Sciatic nerve (tissue), 2 donors: ENCODE measurements at places on chromosomes 7 and 10. TPM values are rescaled to one million over a fixed set of nuclear protein-coding genes. Genes with fewer than 3 reads are reported as not detected.

Gene ANKRD7
- 1.0 TPM for total RNA-seq

Gene HABP2
- total RNA-seq: not detected

Gene CTNNA3
- 89.6 TPM for total RNA-seq

GRCh38 chr7:47149971-47150370 is 431.9 kb downstream of the TNS3 start:
- no peak for DNase-seq

GRCh38 chr7:128982105-128982504 is 44.4 kb downstream of the IRF5 start:
- no peak for DNase-seq

GRCh38 chr10:4191354-4191753 is 406.3 kb upstream of the KLF6 start:
- DNase-seq: no peak

GRCh38 chr7:101960985-101961708 is 143.7 kb downstream of the CUX1 start:
- DNase-seq: no peak

DNA sequence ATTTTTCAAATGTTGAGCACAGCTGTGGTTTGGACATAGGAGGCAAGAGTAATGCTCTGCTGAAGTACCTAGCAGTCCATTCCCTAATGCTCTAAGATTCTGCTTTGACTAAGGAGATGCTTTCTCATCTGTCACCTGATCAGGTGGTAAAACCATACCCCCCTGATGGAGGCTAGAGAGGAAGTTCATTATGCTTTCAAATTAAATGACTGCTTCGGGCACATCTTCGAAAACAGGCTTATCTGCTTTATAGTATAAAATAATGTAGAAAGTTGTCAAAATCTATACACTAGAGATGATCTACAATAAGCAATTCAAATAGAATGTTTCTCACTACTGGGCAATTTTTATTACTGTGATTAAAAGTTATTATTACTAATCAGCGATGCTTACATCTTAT is at the start of gene GNAT3:
Gene GNAT3, minus strand, starts transcription at position 101 of the 400 bp plus-strand sequence. CDS start 138 bp downstream, outside the sequence.
- DNase-seq: no peak

GRCh38 chr7:129308047-129308446 is 83.2 kb downstream of the AHCYL2 start:
- no peak for DNase-seq

DNA sequence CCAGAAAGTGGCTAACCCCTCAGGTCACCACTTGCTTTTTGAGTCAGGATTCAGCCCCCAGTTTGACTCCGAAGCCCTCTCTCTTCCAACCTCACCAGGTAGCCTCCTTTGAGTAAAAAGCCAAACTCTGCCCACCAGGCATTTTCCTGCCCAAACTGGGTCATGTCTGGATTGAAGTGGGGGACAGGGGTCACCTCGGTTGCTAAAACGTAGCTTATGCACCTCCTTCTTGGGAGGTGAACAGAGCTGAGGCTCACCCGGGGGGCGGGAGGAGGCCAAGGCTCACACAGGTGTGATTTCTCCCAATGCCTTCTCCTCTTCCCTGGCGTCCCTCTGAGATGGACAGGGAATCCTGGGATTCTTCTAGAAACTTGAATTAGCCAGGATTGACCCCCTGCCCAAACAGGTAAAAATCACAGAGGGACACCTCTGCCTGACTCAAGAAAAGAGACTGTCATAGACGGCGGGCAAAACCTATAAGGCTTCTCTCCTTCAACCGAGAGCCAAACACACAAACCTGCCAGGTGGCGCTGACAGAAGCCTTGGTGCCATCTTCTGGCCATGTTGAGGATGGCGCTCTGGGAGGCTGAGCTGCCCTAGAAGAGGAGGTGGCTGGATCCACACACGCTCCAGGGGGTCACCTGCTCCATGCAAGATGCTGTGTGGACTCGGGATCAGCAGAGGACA is 51.6 kb downstream of the PRLHR start:
- no peak for DNase-seq
